BJ (cell line): ENCODE measurements at places on chromosomes 6 and 20. TPM values are rescaled to one million over a fixed set of nuclear protein-coding genes. Genes with fewer than 3 reads are reported as not detected.

GRCh38 chr6:149906405-149906804, 8.5 kb upstream of the RAET1E start:
- no peak for DNase-seq

DNA sequence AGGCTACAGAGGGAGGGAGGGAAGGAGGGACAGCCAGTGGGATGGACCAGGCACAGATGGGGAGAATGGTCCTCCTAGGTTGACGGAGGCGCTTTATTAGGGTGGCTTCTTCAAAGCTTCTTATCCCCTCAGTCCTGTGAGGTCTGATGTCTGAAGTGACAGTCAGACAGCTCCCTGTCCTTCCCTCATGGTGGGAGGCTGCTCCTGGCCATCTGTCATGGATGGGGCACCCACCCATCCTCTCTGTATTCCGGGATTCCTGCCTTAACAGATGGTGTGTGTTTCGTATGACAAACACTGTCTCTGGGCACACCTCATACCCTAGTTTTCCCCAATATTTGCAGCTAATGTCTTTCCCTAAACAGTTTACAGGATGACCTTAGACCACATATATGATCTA, 7.9 kb downstream of the RIN2 start:
- no peak for DNase-seq

Gene SLC2A10
- 31.0 and 41.9 TPM in 2 replicates for polyA plus RNA-seq

Gene GMEB2
- 5.2 and 7.4 TPM in 2 replicates for polyA plus RNA-seq

DNA sequence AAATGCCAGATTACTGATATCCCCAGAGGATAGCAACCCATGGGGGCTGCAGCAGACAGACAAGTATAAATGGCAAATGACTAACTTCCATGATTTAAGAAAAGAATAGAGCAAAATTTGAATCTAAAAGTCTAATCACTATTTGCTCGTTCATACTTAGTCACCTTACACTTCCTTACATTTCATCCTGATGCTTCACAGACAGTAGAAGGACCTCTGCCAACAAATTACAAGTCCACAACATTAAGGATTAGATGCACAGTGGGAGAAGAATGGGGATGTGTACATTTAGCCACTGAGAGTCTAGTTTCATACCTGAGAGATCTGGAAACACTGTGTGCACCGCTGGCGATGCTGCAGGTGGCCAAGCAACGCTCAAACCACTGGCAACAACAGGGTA, 72.4 kb downstream of the FYN start:
- no peak for DNase-seq

DNA sequence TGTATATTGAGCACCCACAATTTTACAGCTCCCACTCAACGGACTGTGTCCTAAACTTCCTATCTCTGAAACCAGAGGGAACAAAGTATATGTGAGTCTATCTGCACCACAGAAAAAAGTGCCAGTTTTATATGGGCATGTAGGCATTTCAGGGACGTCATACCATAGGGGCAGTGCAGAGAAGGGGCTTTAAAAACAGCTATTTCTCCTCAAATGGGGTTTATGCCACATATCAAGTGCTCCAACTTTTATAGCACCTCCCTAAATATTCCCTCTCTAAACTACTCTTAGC, 28.9 kb upstream of the ASF1A start:
- DNase-seq: no peak

GRCh38 chr6:27889628-27890444, 22.4 kb downstream of the OR2B2 start:
- no peak for DNase-seq

- no peak for DNase-seq
These were observed 108.9 kb downstream of the THEMIS start for GRCh38 chr6:127791779-127792528.

- no peak for DNase-seq
These were observed 1.8 kb downstream of the CHMP4B start for GRCh38 chr20:33812908-33813462.

DNA sequence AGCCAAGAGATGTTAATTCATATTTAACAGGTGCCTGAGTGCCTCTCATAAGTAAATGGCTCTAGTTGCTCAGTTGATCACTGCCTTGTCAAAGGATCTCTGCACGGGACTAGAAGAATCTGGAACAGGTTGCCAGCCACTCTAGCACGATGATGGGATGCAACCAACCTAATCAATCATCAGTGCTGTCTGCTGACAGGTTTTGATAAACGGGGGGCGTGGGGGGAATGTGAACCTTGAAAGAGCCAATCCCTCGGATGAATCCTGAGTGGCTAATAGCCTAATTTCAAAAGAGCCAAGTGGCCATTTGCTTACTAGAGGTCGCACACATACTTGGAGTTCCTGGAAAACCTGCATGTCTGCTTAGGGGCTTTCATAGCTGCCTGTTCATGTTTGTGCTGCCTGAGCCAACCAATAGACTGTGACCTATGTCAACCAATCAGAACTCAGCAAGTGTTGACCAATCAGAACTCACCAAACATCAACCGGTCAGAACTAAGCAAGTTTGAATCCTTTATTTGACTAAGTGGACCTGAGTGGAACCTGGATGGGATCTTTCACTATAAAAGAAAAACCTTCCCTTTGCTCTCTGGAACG, 43.5 kb upstream of the ECI2 start:
- DNase-seq: no peak
